GM18507 (cell line): ENCODE measurements at places on chromosomes 12 and 14.

DNA sequence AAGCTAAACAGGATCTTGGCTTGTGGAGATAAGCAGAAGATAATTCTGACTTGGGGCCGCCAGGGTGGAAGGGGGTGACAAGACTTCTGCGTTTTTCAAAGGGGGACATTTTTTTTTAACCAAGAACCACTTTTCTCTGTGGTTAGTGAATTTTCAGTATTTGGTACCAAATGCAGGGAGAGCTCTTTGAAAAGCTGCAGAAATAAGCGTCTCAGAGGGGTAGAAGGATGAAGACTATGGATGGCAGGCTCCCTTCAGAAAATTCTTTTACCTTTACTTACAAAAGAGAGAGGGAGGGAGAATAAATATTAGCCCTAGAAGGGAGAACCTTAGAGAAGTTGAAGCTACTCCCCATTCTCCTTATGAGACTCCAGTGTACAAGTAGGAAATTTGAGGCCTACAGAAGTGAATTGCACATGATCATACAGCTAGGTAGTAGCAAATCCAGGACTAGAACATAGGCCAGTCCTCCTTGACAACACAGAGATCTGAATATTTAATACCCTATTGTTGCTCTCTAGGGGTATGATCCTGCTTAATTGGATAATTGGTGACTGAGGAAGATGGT lies 840 bp downstream of the MRPL52 start:
- no peak for DNase-seq

DNA sequence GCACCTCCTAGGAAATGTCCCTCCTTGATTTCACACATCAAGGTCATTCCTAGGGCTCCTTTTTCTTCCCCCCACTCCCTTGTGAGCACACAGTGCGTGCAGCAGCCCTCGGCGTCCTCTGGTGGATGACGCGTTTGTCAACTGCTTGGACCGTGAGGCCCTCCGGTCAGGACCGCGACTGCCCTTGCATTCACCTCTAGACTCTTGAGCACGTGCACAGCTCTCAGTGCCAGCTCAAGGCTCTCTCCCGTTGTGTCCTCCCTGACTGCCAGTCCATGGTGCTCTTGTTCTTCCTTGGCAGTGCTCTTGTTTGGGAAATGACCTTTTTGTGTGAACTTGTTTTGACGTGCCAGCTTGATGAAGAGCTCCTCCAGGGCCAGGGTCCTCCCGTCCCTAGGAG lies 67.9 kb downstream of the TSPAN9 start:
- no peak for DNase-seq

DNA sequence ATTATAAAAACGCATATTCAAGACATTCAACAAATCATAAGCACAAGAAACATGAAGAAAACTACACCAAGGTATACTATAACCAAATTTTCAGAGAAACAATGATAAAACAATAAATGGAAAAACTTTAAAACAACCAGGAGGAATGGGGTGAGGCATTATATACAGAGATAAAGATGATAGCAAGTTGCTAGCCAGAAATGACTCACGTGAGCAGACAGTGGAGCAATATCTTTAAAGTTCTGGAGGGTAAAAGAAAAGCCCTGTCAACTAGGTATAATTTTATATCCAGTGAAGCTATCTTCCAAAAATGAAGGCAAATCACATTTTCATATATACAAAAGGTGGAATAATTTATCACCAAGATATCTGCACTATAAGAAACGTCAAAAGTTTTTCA lies 97.8 kb upstream of the PCED1B start:
- no peak for DNase-seq

- DNase-seq, result no peak
These were observed 368.2 kb downstream of the BTG1 start for GRCh38 chr12:91777268-91777992.

GRCh38 chr12:30047516-30048254 lies 263.9 kb upstream of the TMTC1 start:
- DNase-seq, result no peak

DNA sequence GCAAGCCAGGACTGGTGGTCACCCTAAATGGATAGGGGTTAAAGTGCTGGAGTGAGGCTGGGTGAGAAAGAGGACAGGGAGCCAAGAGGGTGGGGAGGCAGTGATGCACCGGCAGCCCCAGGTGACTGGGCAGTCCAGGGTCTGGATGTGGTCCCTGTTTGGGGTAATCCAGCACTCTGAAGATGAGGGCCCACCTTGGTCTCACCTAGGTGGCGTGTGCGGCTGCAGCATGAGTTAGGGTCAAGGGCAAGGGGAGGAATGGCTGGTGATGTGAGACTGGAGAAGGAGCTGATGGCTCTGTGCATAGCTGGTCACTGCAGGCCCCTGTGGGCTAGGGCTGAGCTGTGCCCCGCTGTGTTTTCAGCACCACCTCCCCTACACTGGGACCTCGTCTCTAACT lies 1.6 kb upstream of the C1RL start:
- DNase-seq, result no peak

- DNase-seq, result no peak
These were observed 6.9 kb upstream of the DCN start for GRCh38 chr12:91189516-91189915.

DNA sequence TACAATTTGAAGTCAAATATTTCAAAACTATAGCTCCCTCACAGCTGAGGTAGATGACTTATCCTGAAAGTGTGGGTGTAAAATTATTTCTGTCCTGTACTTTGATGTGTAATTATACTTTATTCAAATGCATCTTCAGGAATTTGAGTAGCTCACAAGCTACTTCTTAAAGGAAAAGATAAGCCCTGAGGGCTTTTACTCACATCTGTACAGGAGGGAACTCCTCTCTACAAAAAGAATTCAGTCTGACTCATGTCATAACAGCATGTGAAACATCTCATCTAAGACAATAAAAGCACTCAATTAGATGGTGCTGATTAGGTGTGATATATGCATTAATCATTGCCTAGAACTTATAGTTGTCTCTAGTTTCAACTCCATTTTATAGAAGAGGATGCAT lies 452.0 kb downstream of the PRKD1 start:
- DNase-seq, result no peak

GRCh38 chr12:40980427-40980961 lies 207.6 kb upstream of the PDZRN4 start:
- no peak for DNase-seq

DNA sequence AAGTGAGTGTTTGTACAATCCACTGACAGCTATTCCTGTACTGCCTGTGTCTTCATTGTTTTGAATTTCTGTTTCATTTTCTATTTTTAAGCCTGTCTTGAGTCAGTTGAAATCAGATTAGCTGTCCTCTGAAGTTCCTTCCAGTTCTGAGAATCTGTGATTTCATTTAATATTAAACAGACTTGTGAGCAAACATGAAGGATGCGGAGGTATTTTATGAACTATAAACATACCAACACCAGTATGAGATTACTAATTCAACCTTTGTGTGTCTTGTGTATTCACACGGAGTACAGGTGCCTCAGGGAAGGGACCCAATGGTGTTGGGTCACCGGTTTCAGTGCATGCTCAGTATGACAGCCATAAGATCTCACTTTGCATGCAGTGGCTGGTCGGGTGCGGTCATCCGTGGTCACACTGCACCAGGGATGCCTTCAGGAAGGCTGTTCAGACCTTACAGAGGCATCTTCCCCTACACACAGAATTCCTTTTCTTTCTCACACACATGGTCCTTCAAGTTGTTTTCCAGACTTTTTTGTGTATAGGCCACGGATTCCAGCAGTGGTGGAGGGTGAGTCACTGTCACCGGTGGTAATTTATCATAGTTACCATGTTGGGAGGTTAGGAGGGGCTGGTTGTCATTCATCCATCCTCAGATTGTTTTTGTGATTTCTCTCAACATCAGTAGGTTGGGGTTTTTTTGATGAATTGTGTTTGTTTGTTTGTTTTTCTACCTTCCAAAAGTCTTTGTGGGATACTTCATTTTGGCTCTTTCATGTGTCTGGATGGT lies 103.0 kb upstream of the SFSWAP start:
- DNase-seq, result no peak

- no peak for DNase-seq
These were observed 193.1 kb downstream of the ALG10 start for GRCh38 chr12:34215213-34215892.

- peak; percentile 64 for DNase-seq
These were observed 35.9 kb downstream of the XRCC3 start for GRCh38 chr14:103679351-103679750.

GRCh38 chr12:11830307-11830801 lies 180.9 kb downstream of the ETV6 start:
- DNase-seq, result no peak

DNA sequence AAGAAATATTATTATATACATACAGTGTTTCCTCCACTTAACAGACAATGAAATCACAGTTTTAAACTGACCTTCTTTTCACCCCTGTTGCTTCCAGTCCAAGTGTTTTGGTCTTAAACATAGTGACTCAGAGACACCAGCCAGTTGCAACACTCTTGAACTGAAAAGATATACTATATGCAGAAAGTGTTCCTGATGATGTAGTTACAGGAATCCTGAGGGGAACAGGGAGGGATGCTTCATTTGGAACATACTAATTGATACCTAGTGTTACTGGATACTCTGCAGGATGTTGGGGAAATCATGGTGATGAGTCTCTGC lies 420.8 kb downstream of the CCDC91 start:
- DNase-seq, result no peak

- no peak for DNase-seq
These were observed at the start of gene LTBR for GRCh38 chr12:6383572-6384498. LTBR (plus strand) TSS chr12:6384162; CDS start chr12:6384359, 197 bp downstream.

DNA sequence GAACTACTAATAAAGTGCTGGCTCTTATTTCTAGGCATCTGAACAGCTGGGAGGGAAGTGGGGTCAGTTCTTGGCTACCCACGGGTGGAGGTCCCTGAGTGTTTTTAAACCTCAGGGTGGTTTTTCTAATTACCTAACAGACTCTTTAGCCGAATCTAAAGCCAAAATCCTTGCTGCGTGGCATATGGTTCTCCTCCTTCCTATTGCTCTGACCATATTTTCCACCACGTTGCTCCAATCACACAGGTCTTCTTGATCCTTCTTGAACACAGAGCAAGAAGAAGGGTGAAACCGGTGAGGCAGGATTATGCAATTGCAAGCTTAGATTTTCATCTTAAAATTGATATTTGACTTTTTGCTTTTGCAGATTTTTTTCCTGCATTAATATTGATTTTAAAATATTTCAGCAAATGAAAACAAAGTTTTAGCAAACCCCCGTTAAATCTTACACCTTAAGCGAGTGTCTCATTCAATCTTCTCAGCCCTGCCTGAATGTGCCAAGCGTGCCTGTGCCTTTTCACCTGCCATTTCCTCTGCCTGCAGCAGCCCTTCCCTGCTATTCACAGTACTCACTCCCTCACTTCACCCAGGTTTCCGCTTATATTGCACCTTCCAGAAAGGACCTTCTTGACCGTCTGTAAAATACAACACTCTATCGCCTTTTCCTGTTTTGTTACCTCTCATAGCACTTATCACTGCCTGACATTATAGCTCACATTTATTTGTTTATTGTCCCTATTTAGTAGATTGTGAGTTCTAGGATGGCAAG lies 506.0 kb downstream of the DIO2 start:
- no peak for DNase-seq

- no peak for DNase-seq
These were observed 6.3 kb upstream of the OR4E2 start for GRCh38 chr14:21647380-21647779.

GRCh38 chr12:76471579-76471978 lies 88.0 kb downstream of the OSBPL8 start:
- no peak for DNase-seq

DNA sequence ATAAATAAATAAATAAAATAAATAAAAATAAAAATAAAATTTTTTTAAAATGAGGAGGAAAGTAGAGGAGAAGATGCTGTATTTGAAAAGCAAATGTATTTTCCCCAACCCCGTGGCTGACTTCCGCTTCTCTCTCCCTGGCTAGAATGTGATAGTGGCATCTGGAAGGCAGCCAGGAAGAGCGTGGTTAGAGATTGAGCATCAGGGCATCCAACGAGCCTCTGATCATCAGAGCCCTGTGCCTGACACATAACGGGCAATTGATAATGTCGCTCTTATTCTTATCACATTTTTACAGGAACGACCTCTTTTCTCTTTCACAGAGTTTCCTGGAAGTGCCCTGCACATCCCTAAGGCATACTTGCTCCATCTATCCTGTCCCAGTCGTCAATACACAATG lies 496.9 kb upstream of the TMEM132C start:
- DNase-seq, result no peak

GRCh38 chr12:800401-800800 lies 48.0 kb downstream of the WNK1 start:
- no peak for DNase-seq

DNA sequence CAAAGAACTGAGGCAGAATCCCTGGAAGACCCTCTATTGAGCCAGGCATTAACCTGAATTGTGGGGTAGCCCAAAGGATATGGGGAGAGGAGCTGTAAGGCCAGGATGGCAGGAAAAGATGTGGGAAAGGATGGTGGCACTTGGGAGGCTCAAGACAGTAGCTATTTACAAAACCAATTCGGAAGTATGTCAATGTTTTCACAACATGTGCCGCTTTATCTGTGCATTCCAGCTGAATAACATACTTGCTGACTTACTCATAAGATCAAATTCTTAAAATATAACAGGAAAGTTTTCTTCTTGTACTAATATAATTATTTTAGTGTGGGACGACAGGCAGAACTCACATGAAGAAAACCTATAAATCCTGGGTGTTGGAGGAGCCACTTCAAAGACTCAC lies 10.6 kb downstream of the BBS10 start:
- no peak for DNase-seq

DNA sequence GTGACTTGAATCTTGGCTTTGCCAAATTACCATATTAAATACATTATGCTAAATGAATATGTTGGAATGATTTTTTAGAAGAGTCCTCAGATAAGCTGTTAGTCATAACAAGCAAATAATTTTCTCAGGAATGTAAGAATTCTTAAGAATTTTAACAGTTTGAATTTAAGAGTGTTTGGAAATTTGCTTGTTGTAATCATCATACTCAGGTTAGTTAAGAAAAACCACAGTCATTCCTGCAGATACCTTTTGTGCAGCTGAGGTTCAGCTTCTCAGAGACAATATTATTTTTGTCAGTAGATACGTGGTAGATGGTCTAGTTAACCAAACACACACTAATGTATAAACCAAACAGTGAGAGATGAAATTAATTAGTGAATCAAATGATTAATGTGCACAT lies 8.9 kb downstream of the WNK1 start:
- DNase-seq, result no peak

DNA sequence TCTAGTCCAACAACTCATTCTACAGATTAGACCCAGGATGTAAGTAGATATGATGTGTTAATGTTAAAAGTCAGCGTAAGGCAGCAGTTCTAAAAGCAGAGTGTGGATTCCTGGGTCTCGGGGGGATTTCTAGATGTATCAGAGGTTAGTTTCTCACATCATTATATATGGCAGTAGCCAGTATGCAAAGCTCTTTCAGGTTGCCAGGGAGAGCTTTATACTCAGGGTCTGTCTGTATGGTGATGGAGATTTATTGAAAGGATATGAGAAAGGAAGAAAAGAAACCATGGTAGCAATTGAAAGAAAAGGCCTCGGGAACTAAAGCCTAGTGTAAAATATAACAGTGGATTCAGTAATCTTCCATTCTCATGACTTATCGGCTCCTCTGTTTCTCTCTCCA lies 26.2 kb upstream of the PAWR start:
- no peak for DNase-seq

GRCh38 chr12:122190842-122191668 lies 8.1 kb downstream of the LRRC43 start:
- peak; percentile 79 for DNase-seq
